ENCODE measurements at places on chromosomes 2 and 18.

GRCh38 chr18:37525262-37525585, 40.4 kb downstream of the CELF4 start:
- DNase-seq, result no peak

DNA sequence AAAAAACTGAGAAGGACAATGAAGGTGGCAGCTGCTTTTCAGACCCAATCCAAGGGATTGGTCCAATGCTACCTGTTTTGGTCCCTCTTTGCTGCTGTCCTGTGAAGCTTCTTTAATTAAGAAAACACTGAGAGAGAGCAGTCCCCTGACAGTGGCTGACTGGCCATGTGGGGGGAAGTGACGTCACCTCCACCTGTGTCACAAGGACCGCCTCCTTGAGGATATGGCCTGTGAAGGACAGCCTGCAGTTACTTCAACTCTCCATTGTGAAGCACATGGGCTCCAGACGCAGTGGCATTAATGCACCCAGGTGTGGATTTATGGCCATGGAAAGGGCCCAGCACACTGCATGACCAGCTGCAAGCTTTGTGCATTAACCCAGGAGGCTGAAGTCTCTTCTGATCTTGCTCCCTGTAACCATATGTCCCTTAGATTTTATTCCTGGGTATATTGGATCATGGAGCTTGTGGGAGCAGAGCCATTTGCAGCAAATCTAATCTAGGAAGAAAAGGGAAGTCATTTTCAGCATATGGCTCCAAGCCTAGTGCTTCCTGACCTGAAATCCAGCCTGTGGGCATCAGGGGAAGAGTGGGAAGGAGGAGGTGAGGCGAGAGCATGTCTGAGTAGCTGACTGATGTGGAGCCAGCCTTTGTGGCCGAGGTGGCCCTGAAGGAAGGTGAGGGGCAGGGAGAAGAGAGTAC, 32.2 kb downstream of the KIF5C start:
- no peak for DNase-seq

DNA sequence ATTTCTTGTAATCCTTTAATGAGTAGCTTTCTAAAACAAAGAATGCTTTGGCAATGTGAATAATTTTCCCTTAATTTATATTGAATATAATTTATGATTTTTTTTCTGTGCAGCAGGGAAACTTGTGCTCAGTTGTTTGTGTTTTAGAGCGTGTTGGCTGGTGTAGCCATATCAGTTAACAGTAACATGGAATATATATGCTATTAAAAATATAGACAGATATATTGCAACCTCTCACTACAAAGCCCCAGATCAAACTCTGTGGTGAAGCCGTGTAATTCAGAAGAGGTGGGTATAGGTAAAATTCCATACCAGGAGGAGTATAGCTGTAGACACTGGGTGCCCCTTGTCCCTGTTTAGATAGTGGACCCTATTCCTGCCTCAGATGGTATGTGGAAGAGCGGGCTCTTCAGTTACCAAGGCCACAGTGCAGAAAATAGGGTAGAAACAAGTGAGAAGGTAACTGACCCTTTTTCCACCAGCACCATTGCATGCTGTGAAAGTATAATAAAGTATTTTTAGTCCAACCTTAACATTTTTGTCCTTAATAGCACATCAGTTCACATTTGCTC, 18.1 kb upstream of the RASGRP3 start:
- no peak for DNase-seq

DNA sequence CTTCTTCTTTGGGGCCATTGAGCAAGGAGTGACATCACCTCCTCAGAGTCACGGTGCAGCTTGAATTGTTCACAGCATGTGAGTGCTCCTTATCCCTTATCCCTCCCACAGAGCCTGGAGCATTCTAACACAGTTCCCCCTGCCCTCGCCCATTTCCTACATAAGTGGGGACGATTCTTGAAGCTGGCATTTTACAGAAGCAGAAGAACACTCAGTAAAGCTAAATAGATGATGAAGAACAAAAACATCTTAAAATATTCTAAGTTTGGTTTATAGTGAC, 135.8 kb upstream of the APCDD1 start:
- DNase-seq, result no peak

Measured in mammary epithelial cell (primary cell).